Cerebellar nuclear complex (tissue), 1 donor: ENCODE measurements at places on chromosomes 12 and 14.

GRCh38 chr14:23910101-23910875 is 43.3 kb upstream of the DHRS4 start:
- no peak for DNase-seq

DNA sequence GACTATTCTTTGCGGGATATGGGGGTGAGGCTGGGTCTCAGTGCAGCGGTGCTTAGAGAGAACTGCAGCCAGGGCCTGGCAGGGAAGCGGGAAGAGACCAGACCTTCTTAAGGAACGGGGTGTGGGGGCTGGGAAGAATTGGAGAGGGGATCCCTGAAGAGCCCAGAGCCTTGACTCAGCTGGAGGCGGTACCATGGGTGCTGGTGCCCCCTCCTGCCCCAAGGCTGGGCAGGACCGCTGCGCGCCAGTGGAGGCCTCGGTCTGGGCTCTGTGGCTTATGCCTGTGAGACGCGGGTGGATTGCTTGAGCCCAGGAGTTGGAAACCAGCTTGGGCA is 1.3 kb upstream of the RNU7-1 start:
- DNase-seq: no peak

DNA sequence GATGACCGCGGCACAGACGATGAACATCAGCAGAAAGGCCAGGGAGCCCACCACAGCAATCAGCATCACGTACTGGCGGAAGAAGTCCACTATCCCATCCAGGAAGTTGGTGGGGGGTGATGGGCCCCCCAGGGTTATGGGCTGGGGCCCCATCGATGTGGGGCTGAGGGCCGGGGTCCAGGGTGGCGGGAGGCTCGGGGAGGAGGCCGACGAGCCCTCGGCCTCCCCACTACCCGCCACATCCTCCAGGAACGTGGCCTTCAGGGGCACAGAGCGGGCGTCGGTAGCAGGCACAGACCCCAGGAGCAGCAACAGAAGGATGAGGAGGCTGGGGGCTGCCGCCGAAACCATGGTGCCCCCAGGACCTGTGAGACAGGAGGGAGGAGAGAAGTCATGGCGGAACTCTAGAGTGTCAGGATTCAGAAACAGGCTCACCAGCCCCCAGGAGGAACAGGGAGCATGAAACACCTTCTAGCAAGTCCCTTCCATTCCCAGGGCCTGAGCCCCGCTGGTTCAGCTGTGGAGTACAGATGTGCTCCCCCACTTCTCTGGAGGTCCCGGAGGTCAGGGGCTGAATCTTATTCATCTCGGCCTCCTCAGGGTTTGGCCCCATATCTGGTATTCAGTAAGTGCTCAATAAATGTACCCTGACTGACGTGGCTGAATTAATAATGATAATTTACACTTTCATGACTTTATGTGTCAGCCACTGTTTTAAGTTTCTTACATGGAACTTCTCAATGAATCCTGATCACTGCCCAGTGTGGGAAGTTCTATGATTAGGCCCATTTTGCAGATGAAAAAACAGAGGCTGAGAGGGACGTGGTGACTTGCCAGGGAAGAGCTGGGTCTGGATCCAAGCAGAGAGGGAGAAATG is 5.6 kb downstream of the TMEM119 start:
- DNase-seq: no peak

- no peak for DNase-seq
These were observed 1.1 kb downstream of the TXNDC16 start for GRCh38 chr14:52551205-52551604.

- DNase-seq: no peak
These were observed 224.0 kb downstream of the TTC6 start for GRCh38 chr14:37819155-37820015.

GRCh38 chr12:39619316-39619659 is 315 bp downstream of the ABCD2 start:
- DNase-seq: peak; percentile 36

- DNase-seq: no peak
These were observed 4.6 kb downstream of the SALL2 start for GRCh38 chr14:21521501-21521900.

DNA sequence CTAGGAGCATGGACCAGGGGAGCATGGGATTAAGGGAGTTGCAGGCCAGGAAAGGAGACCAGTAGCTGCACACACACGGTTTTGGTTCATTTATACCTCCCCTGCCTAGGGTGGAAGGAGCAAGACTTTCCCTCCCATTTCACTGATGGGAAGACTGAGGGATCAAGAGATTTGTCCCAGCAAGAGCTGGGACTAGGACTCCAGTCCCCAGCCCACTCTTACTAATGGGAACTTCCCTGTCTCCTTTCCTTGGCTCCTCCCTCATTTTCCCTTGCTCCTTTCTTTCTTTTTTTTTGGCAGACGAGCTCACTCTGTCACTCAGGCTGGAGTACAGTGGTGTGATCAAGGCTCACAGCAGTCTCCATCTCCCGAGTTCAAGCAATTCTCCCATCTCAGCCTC is 13.0 kb downstream of the SCNN1A start:
- no peak for DNase-seq

DNA sequence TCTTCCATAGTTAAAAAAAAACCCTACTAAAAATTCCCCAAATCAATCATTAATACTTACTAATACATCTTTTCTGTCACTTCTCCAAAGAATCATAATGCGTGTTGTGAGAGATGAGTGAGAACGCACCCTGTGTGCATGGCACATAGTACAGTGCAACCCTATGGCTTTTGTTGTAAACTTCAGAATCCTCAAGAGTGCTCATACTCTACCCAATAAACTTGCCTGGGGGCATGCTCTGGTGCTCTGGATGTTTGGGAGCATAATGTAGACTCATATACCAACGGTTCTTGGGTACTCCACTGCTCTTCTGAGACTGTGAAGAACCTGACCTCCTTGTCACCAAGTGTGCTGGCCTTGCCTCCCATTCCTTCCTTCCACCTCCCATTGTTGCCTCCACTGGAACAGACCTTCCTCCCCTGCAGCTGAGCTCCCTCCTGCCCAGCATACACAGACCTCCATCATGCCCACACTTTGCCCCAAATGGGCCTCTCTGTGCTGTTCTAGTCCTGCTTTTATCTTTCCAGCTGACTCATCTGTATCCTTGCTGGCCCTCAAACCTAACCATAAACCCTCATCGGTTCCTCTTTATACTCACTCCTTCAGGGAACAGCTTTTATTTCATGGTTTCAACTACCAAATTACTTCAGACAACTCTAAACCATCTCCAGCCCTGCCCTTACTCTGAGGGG is 8.9 kb downstream of the DCP1B start:
- no peak for DNase-seq

GRCh38 chr14:44804391-44804790 is 157.4 kb downstream of the KLHL28 start:
- no peak for DNase-seq

- no peak for DNase-seq
These were observed 15.4 kb downstream of the TMEM52B start for GRCh38 chr12:10194160-10194670.

- DNase-seq: no peak
These were observed 11.8 kb upstream of the RPL10L start for GRCh38 chr14:46663382-46663781.

DNA sequence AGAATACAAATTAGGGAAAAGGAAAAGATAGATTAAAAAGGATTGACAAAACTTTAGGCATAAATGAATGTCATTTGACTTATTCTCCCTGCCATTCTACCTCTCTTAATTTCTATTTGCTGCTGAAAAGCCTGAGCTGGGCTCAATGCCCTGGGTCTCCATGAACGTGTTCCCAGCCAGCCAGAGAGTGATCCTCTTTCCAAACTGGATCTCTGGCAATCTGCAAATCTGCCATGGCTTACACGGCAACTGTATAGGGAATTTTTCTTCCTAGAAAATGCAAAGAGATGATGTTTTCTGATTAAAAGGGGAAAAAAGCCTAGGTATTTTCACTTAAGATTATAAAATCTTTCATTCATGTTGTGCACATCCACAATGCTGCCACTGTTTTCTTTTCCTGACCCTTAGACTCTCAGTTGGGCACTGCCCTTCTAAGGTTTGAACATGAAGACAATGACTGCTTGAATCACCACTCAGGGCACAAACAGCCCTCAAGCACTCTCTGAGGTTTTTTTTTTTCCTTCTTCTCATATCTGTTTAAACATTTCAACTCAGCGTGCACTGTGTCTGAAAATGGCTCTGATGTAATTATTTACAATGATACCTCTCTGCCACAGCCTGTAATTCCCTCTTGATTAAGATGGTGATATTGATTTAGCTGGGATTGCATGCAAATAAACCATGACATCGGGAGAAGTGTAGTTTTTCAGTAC is 60.3 kb downstream of the DACT1 start:
- DNase-seq: peak; percentile 53

- DNase-seq: no peak
These were observed 132.9 kb downstream of the CNTN1 start for GRCh38 chr12:40825156-40825555.

DNA sequence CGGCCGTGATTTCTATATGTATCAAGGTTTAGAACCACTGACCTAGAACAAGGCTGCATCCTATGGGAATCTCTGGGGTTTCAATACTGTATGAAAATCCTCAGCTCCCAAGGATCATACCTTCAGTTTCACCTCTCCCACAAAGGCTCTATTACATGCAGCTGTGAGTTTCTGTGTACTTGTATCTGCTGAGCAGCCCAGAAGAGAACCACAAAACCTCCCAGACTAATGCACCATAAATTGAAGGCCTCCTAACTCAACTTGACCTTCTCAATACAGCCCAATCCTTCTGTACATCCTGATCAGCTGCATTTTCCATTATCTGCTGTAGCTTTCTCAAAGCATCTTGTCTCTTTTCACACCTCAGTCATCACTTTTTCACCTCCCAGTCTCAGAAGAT is 5.4 kb upstream of the KCNH5 start:
- DNase-seq: no peak

- DNase-seq: no peak
These were observed 87.0 kb downstream of the TSHR start for GRCh38 chr14:81042438-81042837.

- no peak for DNase-seq
These were observed 75.1 kb downstream of the FERMT2 start for GRCh38 chr14:52875707-52876106.

DNA sequence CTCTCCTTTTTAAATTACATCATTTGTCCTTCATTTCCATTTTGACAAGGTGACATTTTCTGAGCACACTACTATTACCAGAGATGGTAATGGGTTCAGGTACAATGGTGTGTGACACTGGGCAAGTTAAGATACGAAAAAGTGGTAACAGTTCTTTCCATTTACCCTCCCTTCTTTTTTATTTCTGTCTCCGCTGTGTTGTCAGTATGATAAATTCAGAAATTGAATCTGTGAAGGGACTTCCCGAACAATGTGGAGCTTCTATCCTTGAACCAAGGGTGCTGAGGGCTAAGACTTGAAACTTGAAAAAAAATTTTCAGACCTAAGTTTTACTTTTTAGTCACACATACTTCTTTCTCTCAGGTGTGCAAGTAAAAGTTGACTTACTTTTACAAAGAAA is 103.7 kb downstream of the ERC1 start:
- DNase-seq: no peak

GRCh38 chr14:99982537-99983250 is 82.5 kb upstream of the EVL start:
- DNase-seq: peak; percentile 4

DNA sequence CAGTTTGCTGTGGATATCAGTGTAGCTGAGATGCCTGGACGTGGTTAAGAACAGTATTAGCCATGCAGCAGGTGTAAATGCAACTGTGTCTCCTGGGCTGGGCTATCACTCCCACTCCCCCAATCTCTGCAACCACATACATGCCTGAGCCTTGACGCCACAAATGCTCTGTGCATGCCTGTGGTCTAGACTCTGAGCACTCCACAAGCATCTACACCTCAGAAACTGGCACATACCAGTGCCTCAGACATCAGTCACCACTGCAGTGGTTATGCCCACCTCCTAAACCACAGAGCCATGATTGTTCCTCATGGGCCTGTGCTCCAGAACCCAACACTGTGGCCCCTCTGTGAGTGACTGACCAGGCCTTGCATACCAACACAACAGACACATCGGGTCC is 226.8 kb upstream of the ALG10 start:
- no peak for DNase-seq

GRCh38 chr12:49980501-49981349 is 8.0 kb downstream of the AQP6 start:
- DNase-seq: no peak

DNA sequence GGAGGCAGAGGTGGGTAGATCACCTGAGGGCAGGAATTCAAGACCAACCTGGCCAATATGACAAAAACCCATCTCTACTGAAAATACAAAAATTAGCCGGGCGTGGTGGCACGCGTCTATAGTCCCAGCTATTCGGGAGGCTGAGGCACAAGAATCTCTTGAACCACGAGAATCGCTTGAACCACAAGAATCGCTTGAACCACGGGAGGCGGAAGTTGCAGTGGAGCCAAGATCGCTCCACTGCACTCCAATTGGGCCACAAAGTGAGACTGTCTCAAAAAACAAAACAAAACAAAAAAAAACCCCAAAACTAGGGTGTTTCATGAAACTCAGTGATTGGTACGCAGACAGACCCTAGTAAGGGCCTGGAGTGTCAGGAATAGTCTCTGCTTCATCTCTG is 6.4 kb upstream of the ARF6 start:
- DNase-seq: no peak

GRCh38 chr14:96272777-96273473 is 16.9 kb downstream of the BDKRB1 start:
- no peak for DNase-seq

GRCh38 chr12:78683031-78683430 is 181.5 kb upstream of the SYT1 start:
- no peak for DNase-seq

DNA sequence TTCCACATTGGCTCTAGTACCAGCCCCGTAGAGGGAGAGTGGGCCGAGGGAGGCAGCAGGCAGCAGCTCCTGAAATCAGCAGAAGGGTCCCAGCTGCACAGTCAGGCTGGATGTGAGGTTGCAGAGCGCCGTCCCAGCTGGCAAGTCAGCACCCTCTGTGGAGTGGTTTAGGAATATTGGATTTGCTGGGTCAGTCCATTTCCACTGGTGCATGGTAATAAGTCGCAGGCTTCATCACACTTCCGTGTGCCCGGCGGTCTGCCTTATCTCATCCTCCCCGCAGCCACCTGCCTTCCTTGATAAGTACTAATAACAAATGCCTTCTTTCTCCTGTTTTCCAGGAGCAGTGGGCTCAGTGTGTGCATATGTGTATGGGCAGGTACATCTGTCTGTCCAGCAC is 112.9 kb downstream of the TSPAN9 start:
- DNase-seq: no peak

DNA sequence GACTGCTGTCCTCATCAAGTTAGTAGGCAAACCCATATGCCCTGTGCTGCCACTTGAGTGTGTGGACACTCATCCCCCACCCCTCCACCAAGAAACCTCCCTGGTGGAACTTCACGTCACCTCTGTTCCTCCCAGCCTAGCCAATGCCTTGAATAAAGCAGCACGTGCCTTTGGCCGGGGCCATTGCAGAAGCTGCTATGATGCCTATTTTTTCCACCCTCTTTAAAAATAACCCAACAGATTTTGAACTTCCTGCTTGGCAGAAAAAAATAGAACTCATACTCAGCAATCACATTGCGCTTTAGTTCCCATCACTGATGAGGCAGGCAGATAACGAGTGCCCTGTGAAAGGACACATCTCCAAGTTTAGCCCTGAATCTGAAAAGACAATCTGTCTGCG is 23.1 kb upstream of the PWP1 start:
- DNase-seq: no peak

GRCh38 chr12:130651188-130651959 is 64.7 kb downstream of the RIMBP2 start:
- no peak for DNase-seq
